Muscle of arm (tissue), 14 donors: ENCODE measurements at places on chromosomes 11 and 22. TPM values are rescaled to one million over a fixed set of nuclear protein-coding genes. Genes with fewer than 3 reads are reported as not detected.

DNA sequence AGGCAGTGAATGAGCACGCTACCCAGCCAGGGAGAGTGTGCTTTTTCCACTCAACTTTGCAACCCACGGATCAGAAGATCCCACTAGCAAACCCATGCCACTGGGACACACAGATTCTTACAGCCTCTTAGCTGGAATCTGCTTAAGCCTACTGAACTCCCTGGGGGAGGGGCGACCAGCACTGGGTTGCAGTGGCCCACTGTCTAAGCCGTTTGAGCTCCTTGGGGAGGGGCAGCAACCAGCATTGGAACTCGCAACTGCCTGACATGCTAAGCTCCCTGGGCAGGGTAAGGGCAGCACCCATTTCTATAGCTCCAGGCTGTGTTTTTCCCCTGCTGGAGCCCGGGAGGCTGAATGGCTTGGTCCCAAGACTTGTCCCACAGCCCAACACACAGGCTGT lies 99.6 kb downstream of the FAM168A start:
- no peak for DNase-seq

GRCh38 chr11:27380771-27381170 lies 17.8 kb upstream of the CCDC34 start:
- DNase-seq: no peak

DNA sequence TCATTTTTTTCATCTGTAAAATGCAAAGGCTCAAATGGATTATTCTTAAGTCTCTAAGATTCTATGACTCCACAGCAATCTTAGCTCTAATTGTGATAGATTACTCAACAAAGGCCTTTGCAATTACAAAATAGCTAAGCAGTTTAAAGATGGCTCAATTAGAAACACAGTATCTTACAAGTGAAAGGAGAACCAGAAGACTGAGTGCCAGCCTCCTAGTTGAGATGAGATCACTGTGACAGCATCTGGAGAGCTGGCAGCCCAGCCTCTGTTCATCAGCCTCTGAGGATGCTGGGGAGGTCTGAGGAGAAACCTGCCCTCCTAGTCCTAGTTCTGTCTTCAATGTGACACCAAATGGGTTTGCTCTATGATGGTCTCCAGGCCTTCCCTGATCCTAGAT lies 158.4 kb upstream of the NARS2 start:
- no peak for DNase-seq

GRCh38 chr11:109784536-109784935 lies 308.7 kb upstream of the ZC3H12C start:
- DNase-seq: no peak

GRCh38 chr22:28801845-28802594 lies 1.7 kb upstream of the XBP1 start:
- DNase-seq: no peak

GRCh38 chr22:33781411-33781810 lies 138.9 kb downstream of the LARGE1 start:
- DNase-seq: peak; percentile 43

DNA sequence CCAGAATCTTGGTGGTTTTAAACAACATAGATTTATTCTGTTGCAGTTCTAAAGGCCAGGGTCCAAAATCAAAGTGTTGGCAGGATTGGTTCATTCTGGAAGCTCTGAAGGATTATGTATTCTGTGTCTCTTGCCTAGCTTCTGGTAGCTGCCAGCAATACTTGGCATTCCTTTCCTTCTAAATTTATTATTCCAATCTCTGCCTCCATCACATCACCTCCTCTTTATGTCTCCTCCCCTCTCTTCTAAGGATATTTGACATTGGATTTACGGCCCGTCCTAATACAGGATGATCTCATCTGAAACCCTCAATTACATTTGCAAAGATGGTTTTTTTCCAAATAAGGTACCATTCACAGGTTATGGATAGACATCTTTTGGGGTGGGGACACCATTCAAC lies 186.5 kb downstream of the SBF2 start:
- DNase-seq: no peak

GRCh38 chr11:14435717-14436512 lies 63.7 kb downstream of the COPB1 start:
- no peak for DNase-seq

DNA sequence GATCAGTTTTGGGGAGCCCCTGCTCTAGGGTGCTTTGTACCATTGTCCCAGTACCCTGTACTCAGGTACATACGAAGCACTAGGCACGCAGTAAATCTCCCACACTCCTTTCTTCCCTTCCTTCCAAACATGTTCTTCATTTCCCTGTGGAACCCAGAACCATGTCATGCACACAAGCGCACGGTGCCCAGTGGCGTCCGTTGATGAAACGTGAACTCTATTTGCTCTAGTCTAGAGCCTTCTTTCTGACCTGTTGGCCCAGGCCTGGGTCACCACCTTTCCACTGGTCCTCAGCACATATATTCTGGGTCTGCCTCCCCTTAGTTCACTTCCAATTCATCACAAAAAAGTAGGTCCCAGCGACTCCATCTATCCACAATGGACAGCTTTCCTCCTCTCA lies 7.0 kb downstream of the USH1C start:
- DNase-seq: no peak

DNA sequence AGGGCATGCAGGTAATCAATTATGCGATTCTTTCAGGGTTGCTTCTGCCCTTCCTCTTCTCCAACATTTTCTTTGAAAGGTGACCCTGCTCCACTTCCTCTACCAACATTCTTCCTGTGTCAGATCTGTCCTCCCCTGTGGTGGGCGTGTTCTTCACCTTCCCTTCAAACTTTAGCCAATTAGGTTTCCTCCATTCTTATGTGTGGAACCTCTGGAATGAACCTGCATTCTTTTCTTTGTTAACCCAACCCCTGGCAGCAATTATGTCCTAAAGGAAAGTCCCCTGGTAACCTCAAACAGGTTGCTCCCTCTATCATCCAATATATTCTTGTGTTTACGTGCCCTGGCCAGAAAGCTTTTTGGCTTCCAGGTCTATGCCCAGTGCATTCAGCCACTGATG lies 22.4 kb downstream of the KIRREL3 start:
- no peak for DNase-seq

GRCh38 chr22:42207918-42208317 lies 62.5 kb downstream of the TCF20 start:
- no peak for DNase-seq

GRCh38 chr11:132844956-132845696 lies 687.2 kb downstream of the OPCML start:
- no peak for DNase-seq

DNA sequence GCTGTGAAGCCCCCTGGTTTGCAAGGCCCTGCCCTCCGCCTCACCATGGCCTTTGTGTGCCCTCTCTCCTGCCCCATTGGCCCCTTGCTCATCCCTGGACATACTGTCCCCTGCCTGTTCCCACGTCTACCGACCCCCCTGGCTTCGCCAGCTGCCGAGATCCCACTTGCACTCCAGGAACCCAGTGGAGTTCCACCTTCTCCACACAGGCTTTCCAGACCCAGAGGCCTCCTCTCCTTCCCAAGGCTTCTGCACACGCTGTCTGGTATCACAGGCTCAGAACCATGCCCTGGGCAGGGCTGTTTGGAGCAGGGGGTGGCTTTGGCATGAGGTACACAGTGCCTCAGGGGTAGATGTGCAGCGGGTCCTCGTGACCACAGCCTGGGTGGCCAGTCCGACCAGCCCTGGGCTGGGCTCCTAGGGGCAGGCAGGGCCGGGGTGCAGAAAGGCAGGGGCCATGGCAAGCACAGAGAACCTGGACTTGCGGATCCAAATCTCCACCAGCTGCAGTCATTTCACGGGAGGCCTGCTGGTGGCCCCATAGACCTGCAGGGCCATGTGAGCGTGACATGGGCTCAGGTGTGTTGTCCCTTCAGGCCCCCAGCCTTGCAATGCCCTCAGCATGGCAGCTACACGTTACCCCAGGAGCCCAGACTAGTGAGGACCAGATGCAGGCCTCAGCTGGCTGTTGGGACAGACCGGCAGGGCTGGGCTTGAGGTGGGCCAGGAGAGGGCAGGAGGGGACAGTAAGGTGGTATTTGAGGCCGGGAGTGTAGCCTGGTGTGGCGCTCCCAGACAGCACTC lies 9.5 kb downstream of the GRK2 start:
- no peak for DNase-seq

- no peak for DNase-seq
These were observed 728.2 kb downstream of the LUZP2 start for GRCh38 chr11:25225078-25225477.

DNA sequence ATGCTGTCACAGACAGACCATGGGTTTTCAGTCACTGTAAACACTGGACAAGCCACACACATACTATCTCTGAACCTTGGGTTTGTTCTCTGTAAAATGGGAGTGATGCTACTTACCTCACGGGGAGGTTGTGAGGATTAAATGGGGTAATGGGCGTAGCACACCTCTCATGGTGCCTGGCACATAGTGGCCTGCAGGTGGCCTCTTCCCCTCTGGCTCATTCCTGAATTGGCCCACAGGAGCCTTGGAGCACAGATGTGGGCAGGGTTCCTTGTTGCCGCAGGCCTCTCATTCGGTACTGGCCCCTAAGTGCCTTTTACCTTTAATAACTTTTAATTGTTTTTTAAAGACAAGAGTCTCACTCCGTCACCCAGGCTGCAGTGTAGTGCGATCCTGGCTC lies 11.7 kb downstream of the MICAL2 start:
- no peak for DNase-seq

DNA sequence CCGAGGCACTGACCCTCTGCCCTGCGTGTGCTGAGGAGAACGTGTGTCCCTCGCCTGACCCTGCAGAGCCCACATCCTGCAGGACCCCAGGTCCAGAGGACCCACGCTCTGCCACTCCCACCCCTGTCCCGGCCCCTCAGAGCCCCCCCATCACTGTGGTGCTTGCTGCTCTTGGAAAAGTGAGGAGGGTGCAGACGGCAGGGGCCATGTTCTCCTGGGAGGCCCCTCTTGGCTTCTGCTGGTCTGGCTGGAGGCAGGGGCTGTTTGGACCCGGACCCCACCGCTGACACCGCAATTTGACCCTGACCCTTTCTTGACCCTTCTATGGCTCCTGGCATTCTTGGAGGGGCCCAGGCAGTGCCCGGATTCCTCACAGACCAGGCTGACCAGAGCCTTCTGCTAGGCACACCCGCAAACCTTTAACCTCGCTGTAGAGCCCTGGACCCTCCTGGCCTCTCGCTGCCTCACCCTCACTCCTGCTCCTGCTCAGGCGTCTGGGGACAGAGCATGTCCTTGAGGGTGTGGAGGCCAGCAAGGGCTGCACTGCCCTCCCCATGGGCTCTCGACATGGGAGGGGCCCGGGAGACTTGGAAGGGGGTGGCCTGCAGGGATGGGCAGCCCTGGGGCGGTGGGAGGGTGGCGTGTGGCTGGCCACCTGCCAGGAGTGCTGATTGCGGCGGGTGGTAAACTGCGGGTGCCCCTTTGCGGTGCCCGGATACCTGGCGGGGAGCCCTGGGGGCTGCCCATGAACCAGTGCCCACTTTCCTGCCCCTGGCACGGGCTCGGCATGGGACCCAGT lies 37.0 kb upstream of the MUC5AC start:
- no peak for DNase-seq

GRCh38 chr11:44825058-44825785 lies 98.5 kb downstream of the TSPAN18 start:
- no peak for DNase-seq

- DNase-seq: peak; percentile 65
These were observed 1.1 kb downstream of the SRSF8 start for GRCh38 chr11:95067841-95068219.

DNA sequence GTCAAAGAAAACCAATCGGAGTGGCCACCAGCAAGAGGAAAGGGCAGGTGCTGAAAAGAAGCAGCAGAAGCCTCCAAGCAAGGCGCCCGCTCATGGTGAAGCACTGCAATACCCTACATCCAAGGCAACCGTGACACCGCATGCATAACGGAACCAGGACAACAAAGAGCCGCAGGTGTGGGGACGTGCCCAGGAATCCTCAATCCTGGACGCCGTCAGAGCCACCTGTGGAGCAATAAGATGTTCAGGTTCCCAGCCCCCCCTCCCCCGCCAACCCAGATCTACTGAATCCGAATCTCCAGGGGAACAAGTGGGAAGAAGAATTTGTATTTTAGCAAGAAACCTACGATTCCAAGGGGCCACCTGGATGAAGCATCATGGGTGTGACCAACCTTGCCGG lies 70.8 kb downstream of the SHANK2 start:
- no peak for DNase-seq

DNA sequence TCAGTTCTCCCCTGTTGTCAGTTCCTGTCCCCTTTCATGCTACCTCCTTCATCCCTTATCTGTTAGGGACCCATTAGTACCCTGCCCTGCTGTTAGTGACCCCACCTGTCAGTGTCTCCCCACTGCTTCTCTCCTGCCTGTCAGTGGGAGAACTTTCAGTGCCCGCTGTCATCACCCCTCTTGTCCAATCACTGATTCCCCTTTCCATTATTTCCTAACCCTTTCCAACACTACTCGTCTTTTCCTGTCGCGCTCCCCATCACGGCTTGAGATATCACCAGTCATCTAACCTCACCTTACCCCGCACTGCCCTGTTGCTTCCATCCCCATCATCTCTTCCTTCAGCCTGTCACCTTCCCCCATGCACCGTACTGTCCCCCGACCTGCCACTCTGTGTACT lies 4.0 kb downstream of the PPP6R2 start:
- DNase-seq: no peak

The CELSR1 gene
- not detected for polyA plus RNA-seq

The MGAT3 gene
- polyA plus RNA-seq: 3.2 TPM

The MS4A12 gene
- not detected for polyA plus RNA-seq

The ZNF74 gene
- 13.4 TPM for polyA plus RNA-seq

The GAL gene
- polyA plus RNA-seq: 15.4 TPM

The MICAL2 gene
- polyA plus RNA-seq: 14.2 TPM

The UBQLN3 gene
- not detected for polyA plus RNA-seq
